ENCODE measurements at places on chromosomes 5 and 9. TPM values are rescaled to one million over a fixed set of nuclear protein-coding genes. Genes with fewer than 3 reads are reported as not detected.

DNA sequence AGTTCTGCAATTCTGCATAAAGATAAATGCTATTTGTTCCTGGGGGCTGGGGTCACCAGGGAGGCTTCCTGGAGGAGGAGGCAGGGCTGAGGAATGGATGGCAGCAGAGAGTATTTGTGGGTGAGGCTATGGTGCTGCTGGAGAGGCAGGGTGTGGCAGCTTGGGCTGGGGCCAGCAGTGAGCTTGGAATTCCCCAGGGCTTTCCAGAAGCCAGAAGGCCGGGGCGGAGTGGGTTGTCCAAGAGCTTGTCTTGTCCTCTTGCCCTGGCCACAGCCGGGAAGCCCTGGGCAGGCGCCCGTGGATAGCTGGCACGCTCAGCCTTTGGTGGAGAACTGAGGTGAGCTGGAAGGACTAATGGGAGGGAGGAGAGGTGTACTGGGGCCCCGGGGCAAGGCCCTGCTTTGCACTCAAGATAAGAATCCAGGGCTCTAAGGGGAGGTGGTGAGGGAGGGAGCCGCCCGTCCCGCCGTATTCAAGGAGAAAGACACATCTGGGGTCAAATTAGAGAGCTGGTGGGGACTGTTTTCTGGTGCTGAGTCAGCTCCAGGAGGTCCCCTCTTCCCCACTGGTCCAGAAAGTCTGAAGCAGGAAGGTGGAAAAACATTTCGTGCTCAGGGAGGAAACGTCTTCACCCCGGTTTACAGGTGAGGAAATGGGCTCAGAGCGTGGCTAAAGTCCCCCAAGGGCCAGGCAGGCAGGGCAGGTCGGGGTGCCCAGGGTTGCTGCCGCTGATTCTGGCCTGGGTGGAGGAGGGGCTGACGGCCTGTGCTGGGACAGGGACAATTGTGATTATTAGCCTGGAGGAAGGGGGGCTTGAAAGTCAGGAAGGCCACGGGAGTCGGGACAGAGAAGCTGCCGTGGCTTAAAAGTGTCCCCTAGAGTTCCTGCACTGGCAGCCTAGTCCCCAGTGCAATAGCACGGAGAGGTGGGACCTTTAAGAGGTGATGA is 26.9 kb upstream of the CNOT6 start:
- no peak for DNase-seq

DNA sequence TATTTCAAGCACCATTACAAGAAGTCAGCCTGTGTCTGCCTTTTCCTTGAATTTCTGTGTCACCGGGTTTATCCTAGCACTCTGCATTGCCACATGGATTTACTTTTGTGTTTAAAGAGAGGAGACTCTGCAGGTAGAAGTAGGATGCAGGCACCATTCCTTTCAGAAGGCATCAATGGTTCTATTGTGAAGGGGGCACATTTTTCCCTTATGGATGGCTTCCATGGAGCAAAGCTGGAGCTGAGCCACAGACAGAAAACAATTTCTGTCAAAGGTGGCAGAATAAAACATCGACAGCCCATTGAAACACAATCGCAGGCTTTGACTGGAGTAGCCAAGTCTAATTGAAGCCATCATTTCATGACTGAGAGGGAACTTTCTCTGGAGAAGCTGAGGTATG is 288.0 kb upstream of the ANKH start:
- no peak for DNase-seq

- no peak for DNase-seq
These were observed 2.1 kb downstream of the CD72 start for GRCh38 chr9:35615981-35616680.

- no peak for DNase-seq
These were observed 1935.3 kb upstream of the WWC1 start for GRCh38 chr5:166356096-166356495.

GRCh38 chr9:98240475-98240874 is 15.0 kb downstream of the TBC1D2 start:
- no peak for DNase-seq

SGCD gene
- 7.1 TPM for total RNA-seq

Measured in uterus (tissue), 4 donors.